LoVo (cell line): ENCODE measurements at places on chromosomes 5 and 9.

DNA sequence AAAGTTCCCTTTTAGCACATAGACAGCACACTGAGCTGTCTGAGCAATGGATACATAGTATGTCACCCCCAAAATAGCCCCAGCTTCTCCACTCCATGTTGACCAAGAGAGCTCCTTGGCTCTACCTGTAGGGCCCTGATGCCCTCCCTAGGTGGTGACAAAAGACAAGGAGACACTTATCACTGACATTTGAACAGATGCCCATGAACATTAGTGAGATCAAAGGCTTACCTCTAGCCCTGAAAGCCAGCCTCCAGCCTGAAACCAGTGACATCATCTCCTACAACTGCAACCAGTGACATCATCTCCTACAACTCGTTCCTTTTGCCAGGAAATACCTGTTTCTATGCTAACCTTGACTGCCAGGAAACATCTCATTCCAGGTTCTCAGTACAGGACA is 122.7 kb downstream of the FSTL4 start:
- peak; percentile 5 for DNase-seq

DNA sequence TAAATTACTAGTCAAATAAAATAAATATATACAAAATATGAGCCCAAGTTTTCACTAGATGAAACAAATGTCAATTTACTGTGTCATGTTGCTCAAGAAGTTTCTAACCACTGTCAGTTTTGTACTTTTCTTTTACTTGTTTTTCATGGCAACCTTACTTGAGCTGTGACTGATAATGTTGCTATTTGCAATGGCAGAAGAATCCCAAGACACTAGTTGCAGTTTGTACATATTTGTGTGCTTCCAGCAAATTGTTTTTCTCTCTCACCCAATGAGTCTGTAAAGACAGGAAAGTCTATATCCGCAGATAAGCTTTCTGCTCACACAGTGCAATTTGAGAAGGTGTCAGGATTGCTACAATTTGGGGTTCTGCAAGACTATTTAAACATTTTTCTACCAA is 338.6 kb upstream of the PCSK5 start:
- no peak for DNase-seq

- no peak for DNase-seq
Observed at GRCh38 chr9:124652615-124653393, 118.3 kb downstream of the NR6A1 start.

DNA sequence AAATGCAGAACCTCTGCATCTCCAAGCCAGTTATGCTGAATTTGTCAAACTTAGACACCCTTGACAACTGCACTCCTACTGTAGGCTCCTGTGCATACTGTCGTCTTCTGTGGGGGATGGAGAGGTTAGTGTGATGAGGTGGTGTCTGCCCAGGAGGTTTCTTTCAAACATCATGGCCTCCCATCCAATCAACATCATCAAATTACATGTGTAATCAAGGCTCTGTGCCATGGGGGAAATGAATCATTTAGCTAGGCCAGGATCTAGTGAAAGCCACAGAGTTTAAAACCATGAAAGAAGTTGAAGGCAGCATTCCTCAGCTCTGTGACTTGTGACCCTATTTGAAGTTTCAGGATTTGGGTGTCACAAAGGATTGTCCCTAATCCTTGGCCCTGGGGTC is 240.6 kb downstream of the MARCHF11 start:
- no peak for DNase-seq

DNA sequence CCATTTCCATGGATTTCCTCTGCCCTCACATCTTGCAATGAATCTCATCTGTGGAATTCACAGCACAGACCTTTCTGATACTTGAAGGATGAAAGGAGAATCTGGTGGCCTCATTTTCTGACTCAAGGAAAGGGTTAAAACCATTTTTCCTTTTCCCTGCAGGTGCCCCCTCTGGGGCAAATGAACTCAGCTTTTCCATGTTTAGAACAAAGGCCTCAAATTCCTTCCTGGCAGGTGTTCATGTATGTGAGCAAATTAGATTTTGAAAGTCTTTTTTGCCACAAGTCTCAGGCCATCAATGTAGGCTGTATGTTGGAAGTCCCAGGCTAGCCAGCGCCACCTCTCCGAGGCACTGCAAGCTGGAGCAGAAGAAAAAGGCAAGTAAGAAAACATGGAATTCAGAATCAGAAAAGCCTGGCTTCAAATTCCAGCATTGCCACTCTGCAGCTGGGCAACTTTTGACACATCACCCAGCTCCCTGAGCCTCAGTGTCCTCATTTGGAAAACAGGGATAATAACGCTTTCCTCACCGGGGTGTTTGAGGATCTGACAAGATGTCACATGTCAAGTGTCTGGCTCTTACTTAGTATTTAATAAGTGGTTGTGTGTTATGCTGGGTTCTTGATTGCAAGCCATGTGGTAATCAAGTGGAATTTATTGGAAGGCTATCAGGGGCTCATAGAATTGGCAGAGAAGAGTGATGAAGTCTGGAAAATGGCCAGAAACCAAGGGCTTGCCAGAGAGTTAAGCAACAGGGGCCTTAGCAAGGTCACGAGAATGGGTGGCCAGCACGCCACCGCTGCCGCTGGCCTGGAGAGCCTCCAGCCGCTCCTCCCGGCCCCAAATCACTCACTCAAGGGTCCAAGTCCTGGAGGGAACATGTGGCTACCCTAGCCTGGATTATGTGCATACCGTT is 48.4 kb upstream of the SMIM23 start:
- no peak for DNase-seq

- DNase-seq, result no peak
Observed at GRCh38 chr9:36551910-36552309, 20.8 kb upstream of the MELK start.

DNA sequence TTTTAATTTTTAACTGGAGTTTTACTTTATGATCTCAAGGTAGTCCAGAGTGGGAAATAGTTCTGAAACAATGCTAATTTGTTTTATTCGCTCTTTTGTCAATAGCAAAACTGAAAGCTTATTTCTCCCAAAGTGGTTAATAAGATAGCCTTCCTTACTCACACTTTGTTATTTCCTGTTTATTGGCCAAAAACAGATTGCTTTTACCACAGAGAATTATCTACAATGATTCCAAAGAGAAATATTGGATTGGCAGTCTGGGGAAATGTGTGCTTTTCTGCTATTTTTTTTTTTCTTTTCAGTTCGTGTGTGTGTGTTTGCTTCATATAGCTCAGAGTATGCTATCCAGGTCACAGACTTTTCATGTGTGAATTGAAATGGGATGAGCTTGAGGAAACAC is 756.7 kb upstream of the RGMB start:
- DNase-seq, result no peak

DNA sequence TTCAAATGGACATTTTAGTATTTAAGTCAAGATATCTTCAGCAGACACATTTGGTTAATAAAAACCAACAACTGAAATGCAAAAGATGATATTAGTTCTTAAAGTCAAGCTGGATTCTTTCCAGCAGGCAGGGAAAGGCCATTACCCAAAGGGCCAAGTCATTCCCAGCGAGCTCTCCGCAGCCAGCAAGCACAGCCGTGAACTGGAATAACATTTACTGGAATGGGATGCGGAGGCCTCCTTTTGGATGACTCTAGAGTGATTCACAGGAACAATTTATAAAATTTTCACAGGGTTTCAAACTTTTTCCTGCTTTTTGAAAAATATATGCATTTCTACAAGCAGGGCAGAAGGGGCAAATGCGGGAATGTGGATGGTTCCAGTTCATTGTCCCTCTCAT is 76.6 kb upstream of the DAB2 start:
- DNase-seq, result no peak

DNA sequence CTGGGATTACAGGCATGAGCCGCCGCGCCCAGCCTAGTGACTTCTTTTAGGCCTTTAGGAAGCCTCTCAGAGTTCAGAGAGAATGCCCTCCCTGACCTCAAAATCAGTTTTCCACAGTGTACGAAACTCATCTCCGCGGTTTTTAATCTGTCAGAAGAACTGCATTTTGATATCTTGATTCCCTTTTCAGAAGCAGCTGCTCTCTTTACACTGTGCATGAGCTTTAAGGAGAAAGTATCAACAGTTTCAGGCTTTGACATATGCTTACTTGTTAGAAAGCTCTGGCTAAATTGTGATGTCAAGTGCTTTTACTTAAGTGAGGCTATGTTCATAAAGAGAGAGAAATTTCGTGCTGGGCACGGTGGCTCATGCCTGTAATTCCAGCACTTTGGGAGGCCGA is 74.6 kb downstream of the USP20 start:
- no peak for DNase-seq

- DNase-seq, result no peak
Observed at GRCh38 chr5:157350939-157351801, 85.2 kb downstream of the CYFIP2 start.

DNA sequence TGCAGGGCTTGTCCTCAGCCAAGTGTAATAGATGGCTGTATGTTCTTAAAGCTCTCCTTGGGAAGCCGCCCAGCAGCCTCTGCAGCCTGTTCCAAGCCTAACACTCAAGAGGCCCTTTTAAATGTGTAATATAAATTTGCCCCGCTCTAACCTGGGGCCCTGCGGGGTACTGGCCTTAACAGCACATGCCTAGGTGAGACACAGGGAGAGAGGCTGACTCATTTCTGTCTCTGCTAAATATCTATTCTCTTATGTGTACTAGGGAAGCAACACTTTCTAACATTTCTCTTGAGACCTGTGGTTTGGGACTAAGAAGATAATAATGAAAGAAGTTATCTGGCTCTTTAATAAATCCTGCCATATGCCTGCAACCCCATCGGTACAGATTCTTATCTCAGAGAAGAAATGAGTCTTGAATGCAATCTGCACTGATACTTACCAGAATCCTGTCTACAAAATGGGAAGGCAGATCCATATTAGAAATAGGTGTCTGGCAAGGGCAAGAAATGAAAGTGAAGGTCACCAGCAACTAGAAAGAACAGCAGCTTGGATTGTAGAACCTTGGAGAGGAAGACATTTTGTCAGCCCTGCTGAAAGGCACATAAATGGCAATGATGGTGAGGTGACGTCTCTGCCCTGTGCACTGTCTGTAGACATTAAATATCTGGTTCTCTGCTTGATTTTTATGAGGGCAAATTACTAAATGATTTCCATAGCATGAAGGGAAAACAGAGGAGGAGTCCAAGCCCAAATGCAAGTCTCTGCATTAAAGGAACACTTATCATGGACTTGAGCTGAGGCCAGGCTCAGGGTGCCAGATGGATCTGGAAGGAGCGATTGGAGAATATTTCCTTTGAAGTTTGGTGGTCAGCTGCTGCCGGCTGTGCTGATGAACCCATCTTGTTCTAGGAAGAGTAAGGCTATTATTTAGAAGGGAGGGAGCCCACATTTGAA is 14.5 kb upstream of the TGFBI start:
- no peak for DNase-seq

GRCh38 chr5:79183617-79184016 is 52.3 kb upstream of the JMY start:
- no peak for DNase-seq

GRCh38 chr9:77510666-77511065 is 137.5 kb downstream of the GNA14 start:
- no peak for DNase-seq

GRCh38 chr5:110623874-110624273 is 102.6 kb downstream of the TMEM232 start:
- DNase-seq, result no peak

- DNase-seq, result no peak
Observed at GRCh38 chr5:119067450-119067849, 3.4 kb upstream of the DMXL1 start.
